ENCODE measurements at places on chromosomes 2 and 18.
A peak's percentile ranks its signal among the peaks of the same experiment; 100 is the strongest.

GRCh38 chr2:169721016-169721415 is 12.6 kb upstream of the KLHL23 start:
- no peak for DNase-seq

DNA sequence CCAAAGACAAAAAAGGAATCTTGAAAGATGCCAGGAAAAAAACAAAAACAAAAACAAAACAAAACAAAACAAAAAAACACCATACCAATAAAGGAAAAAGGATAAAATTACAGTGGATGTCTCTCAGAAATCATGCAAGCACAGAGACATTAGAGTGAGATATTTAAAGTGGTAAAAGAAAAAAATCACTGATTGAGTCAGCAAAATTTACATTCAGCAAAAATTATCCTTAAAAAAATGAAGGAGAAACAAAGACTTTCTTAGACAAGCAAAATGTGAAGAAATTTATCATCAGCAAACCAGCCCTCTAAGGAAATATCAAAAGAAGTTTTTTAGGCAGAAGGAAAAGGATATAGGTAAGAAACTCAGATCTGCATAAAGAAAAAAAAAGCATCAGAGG is 10.2 kb upstream of the GKN1 start:
- no peak for DNase-seq

- DNase-seq, result no peak
These were observed 218.4 kb downstream of the ANAPC1 start for GRCh38 chr2:111665551-111666116.

DNA sequence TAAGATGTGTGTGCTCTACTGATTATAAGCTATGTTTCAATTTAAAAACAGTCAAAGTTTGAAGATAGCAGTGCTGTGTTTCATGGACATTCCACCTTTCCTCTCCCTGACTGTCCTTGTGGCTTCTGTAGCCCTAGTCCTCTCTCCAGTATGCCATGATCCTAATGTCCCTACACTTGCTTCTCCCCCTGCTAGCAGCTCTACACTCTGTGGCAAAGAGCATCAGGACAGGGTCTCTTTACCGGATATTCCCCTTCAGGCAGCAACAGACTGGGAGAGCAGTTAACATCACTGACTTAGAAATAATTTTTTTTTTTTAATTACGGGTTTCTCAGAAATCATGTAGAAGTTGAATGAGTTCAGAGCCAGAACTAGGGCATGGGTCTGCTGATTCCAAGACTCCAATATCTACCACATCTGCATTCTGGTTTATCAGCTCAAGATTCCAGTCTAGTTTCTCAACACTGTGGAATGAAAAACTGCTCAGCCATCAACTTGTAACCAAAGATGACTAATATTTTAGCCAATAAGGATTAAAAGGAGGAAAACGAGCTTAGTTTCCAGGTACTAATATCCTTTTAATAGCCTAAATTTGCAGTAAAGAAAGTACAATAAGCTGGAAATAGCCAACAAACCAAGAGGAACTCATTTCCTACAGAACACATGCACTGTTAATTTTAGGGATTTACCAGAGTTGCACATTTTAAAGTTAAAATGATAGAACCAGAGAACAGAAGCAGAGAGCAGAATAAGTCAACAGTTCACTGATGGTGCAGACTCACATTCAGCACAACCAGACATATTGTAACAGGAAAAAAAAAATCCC is 45.2 kb downstream of the TMEM131 start:
- DNase-seq, result no peak

DNA sequence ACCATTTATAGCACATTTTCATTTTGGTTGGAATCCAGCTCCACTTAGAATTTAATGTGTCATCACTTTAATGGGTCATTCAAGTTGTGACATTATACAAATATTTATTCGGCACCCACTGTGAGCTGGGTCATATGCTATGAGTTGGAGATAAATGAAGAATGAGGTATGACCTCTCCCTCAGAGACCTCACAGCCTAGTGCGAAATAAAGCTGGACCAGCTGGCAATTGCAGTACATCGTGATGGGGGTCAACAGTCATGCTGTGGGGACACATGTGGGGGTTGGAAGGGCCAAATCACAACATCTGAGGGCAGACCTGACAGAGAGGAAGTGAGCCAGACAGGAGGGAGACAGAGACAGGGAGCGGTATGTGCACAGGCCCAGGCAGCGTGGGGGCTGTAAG is 175.4 kb downstream of the MAIP1 start:
- no peak for DNase-seq

GRCh38 chr2:2827761-2828221 is 496.7 kb upstream of the MYT1L start:
- DNase-seq, result no peak

GRCh38 chr2:219541611-219542180 is 1.9 kb downstream of the CHPF start:
- DNase-seq, result peak; percentile 56

- DNase-seq, result no peak
These were observed 9.7 kb downstream of the CTAGE1 start for GRCh38 chr18:22408059-22408458.

GRCh38 chr2:192471982-192472381 is 277.2 kb upstream of the TMEFF2 start:
- no peak for DNase-seq

DNA sequence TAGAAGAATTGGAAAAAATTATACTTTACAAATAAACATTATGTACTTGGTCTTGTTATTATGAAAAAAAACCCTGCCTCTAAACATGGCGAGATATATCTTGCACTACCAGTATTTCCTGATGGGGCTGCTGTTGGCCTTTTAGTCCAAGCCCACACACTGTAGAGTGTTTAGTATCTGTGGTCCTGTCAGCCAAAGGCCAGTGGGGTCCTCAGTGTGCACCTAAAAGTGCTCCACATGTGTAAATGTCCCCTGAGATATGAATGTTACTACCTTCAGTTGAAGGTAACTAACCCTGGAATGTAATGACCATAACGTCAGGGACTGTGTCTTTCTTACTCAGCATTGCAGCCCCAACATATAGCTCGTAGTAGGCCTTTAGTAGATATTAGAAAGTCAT is 71.1 kb upstream of the HK2 start:
- DNase-seq, result no peak

- DNase-seq, result no peak
These were observed 229.5 kb downstream of the ETAA1 start for GRCh38 chr2:67626656-67627055.

- peak; percentile 92 for DNase-seq
These were observed 34.9 kb upstream of the HPCAL1 start for GRCh38 chr2:10267551-10268465.

- no peak for DNase-seq
These were observed 3.2 kb upstream of the HOXD12 start for GRCh38 chr2:176096243-176096985.

DNA sequence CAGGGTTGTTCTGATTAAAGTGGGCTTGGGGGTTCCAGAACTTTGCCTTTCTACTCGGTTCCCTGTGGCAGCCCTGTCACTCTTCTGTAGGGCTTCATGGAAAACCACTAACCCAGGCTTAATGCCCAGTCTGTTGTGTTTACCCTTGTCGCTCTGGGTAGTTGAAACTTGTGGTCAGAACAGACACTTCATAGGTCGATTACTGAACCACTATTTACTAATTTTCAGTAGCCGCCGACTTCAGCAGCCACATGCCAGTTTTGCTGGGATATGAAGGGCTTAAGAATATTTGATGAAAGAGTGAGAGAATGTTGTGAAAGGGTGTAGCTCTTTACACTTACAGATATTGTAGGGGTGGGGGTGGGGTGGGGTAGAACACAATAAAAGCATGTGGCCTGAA is 362.3 kb downstream of the RND3 start:
- no peak for DNase-seq

- DNase-seq, result no peak
These were observed 140.5 kb downstream of the THADA start for GRCh38 chr2:43455296-43455695.

DNA sequence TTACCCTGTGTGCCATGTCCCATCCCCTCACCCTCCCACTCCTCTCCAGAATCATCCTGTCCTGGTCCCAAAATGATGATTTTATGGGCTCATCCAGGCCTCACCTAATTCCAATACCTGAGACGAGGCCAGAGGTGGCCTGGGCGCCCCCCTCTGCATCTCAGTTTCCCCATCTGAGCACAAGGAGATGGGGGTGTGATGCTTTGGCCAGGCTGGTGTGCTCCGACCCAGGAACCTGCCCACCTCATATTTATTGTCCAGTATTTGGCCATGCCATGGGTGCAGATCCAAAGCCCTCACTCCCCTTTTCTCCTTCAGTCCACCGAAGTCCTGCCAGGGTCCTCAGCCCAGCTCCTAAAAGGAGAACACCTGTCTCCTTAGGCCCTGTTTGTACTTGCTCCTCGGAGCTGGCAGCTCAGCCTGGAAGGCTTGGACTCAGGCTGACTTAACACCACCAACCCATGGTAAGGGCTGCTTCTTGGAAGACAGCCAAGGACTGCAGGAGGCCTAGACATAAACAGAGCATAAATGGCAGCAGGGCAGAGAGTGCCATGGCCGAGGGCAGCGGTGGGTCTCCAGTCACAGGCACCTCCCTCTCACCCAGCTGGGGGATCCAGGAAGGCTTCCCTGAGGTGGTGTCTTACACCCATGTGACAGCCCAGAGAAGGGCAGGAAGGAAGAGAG is 3.6 kb downstream of the TEX51 start:
- DNase-seq, result peak; percentile 41

GRCh38 chr18:3794537-3795348 is 344.8 kb downstream of the TGIF1 start:
- DNase-seq, result no peak

DNA sequence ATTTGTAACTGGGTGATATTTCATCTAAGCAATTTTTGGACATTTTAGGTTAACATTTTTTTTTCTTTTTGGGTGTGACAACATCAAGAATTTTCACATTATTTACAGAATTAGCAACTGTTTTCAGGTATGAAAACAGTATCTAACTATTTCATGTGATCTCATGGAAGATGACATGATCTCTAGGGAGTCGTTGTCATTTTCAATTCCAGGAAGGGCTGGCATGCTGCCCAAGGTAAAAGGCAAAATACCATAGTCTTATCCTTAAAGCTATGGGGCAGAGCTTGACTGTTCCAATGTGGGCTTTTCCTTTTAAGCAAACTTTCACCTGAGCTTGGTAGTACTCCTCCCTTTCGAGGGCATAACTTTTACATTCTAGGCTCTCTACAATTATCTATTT is 443.7 kb downstream of the DSEL start:
- no peak for DNase-seq

GRCh38 chr2:68357605-68358337 is 7.3 kb upstream of the PLEK start:
- DNase-seq, result peak; percentile 65

DNA sequence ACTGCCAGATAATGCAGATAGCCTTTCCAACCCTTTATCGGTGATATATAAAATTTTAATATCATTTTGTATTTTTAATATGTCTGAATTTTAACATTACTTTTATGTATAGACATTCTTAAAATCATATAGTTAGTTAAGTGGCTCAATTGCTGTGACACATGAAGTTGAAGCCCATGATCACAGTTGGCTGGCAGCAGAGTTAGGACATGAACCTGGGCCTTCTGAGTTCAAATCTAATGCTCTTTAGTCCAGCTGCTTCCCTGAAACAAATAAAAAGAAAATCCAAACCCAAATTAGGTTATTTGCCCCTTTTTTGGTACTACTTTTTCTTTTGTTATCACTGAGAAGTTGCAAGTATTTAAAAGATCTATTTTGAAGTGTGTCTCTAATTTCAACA is 5.6 kb downstream of the ELP2 start:
- DNase-seq, result no peak

- DNase-seq, result peak; percentile 67
These were observed 141.5 kb downstream of the SPHKAP start for GRCh38 chr2:228039752-228040534.

DNA sequence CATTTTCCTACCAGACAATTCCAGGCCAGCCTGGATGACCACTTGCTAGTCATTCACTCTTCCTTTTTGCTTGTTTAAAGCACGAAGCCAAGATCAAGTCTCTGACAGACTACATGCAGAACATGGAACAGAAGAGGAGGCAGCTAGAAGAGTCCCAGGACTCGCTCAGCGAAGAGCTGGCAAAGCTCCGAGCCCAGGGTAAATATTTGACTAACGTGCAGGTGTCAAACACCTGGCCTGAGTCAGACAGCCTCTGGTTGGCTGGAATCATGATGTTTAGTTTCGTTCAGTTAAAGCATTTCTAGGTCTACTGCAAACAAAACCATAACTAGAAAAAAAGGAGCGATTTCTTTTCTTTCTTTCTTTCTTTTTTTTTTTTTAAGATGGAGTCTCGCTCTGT is 44.2 kb upstream of the LYPD6B start:
- no peak for DNase-seq

DNA sequence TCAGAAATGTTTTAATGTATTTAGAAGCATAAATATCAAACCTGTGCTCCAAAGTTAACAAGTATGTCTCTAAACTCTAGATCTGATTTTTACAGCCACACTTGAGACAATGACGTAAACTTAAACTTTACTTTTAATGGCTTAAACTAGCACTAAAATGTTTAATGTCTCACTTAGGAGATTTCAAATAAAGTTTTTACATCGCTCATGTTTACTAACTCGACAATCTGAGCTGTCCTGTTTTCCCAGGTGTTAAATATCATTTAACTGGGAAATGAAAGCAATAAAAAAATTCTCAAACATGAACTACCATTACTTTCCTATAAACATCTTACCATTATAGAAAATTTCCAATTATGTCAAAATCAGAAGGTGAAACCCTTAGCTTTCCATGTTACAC is 70.2 kb upstream of the FAM124B start:
- no peak for DNase-seq

DNA sequence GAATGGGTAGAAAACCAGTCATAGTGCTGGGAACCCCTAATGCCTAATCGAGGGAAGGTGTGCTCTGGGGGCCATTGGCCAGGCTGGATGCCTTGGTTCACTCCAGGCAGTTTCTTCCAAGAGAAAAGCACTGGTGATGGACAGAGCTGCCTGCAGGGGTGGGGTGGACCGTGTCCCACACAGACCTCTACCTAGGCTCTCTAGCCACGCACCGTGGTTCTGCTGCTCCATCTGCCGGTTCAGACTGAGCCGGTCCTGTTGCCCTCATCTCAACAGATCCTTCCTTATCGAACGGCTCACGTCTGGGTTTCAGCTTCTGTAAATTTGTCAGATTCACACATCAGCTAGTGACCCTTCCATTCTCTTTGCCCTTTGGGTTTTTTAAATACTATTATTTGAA is 46.4 kb downstream of the RALB start:
- DNase-seq, result no peak

- DNase-seq, result no peak
These were observed 8.6 kb upstream of the ATP6V1B1 start for GRCh38 chr2:70927138-70927537.

Measured in NCI-H524 (cell line).